ENCODE measurements at places on chromosomes 12 and 14.

DNA sequence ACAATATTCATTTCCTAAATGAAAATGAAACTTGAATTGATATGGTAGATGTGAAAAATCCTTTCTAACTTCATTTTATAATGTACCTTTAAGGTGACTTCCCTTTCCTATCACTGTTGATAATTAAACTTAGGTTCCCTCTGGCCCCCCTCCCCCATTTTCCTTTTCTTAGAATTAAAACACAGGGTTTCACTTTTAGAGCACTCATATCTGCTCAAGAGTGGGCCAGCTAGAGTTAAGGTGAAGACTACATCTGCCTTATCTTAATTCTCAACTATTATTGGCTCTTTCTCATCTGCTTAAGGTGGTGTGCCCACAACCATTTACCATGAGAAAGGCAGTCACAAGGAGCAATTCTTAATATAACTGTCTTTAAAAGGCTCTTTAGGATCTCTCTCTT lies 49.7 kb downstream of the LIN52 start:
- no peak for ATAC-seq
- H3K4me1 ChIP-seq: no peaks in the 10 kb centered on the region
- H3K27ac ChIP-seq: no peak overlapping the region

DNA sequence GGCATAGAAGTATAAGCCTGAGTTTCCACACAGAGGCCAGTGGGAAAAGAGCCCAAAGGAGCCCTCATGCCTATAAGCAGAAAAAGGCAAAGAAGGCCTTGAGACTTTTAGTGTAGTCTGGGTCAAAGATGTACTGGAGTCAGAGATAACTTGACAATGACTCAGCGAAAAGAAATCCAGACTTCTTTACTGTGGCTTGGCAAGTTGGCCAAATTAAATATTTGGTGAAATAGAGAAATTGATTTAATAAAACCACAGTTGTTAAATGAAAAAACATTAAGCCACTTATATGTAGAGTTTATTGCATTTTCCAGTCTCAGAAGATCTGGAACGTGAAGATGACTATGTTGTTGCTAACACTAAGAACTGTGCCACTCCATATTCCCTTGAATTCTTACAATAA lies 105.1 kb downstream of the TMTC3 start:
- H3K36me3 ChIP-seq: no peaks in the 10 kb centered on the region
- no peaks in the 10 kb centered on the region for H3K27me3 ChIP-seq
- H3K27ac ChIP-seq: no peak overlapping the region
- H3K4me1 ChIP-seq: no peaks in the 10 kb centered on the region

DNA sequence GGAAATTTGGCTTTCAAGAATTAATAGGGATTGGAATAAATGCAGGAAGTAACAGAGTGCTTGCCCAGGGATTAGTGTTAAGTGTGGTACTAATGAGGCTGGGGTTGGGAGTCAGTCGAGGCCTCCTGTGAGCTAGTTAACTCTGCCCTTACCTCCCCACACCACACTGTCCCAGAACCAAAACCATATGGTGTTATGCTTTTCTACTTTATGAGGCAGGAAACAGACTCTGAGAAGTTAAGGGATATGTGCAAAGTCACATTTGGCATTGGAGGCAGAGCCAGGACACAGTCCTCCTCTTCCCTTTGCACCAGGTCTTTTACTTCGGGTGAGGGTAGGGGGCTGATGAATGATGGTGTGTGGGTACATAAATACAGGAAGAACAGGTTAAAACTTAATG lies 41.9 kb downstream of the PELI2 start:
- H3K27ac ChIP-seq: no peak overlapping the region
- H3K4me3 ChIP-seq: no peak overlapping the region
- peaks cover 10% of the 10 kb centered on the region for H3K4me1 ChIP-seq
- no peaks in the 10 kb centered on the region for H3K36me3 ChIP-seq
- ATAC-seq: no peak

- peak; percentile 20 for ATAC-seq
- no peaks in the 10 kb centered on the region for H3K36me3 ChIP-seq
- H3K27ac ChIP-seq: no peak overlapping the region
- no peak overlapping the region for H3K4me3 ChIP-seq
- no peaks in the 10 kb centered on the region for H3K4me1 ChIP-seq
Observed at GRCh38 chr12:10102322-10102721, 3.5 kb upstream of the CLEC1A start.

- H3K27me3 ChIP-seq: no peaks in the 10 kb centered on the region
- no peak overlapping the region for H3K27ac ChIP-seq
- H3K4me3 ChIP-seq: no peak overlapping the region
- H3K4me1 ChIP-seq: no peaks in the 10 kb centered on the region
Observed at GRCh38 chr14:22226381-22226780, 362.6 kb downstream of the DAD1 start.

All from gastroesophageal sphincter (tissue), 4 donors.